ENCODE measurements at places on chromosomes 3 and 15.

- DNase-seq: no peak
These were observed 213.1 kb downstream of the FOXP1 start for GRCh38 chr3:71370467-71370866.

GRCh38 chr3:159062734-159063410 lies 261.0 kb downstream of the MFSD1 start:
- DNase-seq: no peak

DNA sequence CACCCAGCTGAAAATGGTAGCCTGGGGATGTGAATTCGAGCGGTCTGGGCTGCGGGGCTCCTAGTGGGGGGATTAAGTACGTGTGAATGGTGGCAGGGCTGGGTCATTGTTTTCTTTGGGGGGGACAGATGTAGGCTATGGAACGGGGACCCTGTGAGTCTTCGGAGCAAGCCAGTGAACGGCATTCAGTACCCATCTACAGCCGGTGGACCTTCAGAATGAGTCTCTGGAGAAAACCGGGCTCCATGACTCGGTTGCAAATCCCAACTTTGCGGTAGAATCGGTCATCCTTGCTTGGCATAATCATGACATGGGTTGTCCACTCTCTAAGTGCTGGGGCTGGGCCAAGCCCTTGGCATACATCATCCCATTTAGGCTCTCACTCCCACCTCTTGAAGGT lies 7.2 kb upstream of the EOMES start:
- no peak for DNase-seq

DNA sequence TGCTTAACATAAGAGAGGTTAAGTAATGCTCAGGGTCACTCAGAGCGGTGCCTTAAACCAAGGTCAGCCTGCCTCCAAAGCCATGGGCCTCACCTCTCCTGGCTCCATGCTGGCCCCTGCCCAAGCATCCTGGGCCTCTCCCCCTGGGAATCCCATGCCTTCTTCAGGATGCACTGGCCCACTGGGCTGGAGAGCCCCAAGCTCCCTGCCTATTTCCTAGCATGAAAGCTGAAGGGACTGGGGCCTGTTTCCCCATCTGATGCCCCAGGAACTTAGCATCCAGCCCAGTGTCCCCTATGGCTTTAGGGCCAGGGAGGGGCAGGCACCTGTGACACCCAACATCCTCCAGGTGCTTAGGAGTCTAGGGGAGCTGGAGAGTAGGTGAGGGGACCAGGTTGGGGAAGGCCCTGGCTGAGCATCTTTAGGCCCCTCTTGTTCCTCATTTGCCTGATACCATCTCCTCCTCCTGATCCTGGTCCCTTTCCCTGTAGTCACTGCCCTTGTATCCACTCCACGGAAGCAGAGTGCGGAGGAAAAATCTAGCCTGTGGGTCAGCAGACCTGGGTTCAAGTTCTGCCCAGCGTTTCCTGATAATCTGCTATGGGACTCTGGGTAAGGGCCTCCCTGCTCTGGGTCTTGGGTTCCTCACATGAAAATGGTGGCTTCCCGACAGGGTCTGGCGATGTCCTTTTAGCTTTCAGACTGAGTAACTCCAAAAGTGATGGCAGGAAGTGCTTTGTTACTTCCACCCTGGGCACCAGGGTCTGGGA lies 28.6 kb downstream of the EHD4 start:
- no peak for DNase-seq

GRCh38 chr3:172031996-172032395 lies 7.4 kb upstream of the FNDC3B start:
- no peak for DNase-seq

GRCh38 chr15:24957691-24958090 lies 2.9 kb downstream of the SNRPN start:
- no peak for DNase-seq

DNA sequence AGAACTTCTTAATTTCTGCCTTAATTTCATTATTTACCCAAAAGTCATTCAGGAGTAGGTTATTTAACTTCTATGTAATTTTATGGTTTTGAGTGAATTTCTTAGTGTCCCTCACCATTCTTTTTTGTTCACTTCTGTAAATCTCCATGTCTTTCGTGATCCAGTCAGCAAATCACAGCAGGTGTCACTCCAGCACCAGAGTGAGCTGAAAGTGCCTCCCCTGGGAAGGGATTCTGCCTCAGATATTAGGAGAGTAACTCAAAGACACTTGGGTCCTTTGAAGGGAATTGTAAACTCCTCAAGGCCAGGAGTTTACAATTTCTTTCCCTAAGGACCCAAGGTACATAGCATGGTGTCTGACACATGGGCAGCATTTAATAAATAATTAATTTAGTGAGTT lies 207.6 kb upstream of the AZI2 start:
- no peak for DNase-seq

DNA sequence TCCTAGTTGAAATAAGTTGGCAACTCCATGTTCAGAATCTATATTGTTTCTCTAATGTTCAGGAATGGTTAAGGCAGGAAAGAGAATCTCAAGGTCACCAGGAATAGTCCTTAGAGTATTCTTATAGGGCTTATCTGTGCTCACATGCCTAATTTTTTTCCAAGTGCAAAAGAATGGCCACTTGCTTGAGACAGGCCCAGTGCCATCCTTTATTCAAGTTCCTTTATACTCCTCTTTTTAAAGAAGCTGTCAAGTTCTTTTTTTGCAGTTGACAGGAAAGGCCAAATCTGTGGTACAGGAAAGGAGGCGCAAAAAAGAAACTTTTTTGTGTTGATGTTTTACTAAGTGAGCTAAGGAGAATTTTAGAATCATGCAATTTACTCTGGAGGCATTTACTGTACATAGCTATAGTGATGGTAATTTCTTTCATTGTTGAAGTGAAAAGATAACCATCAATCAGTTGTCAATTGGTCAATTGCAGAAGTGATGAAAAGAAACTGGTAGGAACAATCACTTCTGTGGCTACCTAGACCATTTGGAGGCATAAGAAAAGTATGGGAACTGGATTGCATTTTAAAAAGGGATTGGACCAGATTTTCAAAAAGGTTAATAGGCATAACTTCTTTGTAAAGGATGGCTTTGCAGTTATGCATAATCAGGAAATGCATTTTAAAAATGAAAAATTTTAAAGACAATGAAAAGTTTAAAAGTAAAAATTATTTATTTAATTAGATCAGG lies 102.5 kb upstream of the SOX2 start:
- no peak for DNase-seq

DNA sequence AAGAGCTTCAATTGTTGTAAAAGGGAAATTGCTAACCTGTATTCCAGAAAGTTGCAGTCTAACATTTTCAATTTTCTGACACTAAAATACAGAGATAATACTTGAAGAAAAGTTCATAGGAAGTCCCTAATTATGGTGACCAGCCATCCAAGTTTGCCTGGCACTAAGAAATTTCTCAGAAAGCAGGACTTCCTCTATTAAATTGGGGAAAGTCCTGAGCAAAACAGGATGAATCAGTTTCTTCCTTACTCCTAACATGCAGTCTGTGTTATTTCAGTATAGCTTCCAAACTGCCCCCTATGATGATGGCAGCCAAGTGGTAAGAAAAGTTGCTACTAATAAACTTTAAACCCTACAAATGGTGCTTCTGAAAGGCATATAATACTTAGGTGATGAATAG lies 133.5 kb upstream of the SGO1 start:
- DNase-seq: no peak

DNA sequence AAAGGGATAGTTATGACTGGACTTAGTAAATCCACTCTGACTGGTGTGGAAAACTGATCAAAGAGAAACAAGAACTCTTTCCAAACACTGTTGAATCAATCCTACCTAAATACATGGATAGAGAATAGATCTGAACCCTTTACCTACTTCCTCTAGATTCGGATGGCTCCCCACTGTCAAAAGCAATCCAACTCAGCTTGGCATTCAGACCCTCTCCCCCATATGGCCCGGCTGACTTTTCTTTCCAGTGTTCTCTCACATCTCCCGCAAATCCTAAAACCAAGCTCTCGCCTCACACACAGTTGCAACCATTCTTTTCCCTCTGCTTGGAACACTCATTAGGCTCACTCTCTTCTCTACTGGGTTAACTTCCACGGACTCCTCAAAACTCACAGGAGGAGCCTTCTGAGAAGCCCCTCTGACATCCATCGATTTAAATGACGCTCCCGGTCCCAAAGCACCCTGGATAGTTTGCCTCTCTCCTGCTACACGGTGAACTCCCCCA lies 639 bp downstream of the SPICE1 start:
- DNase-seq: no peak

- DNase-seq: no peak
These were observed 636.8 kb downstream of the MECOM start for GRCh38 chr3:169026543-169027182.

- no peak for DNase-seq
These were observed 3.2 kb downstream of the NEIL1 start for GRCh38 chr15:75349851-75350588.

DNA sequence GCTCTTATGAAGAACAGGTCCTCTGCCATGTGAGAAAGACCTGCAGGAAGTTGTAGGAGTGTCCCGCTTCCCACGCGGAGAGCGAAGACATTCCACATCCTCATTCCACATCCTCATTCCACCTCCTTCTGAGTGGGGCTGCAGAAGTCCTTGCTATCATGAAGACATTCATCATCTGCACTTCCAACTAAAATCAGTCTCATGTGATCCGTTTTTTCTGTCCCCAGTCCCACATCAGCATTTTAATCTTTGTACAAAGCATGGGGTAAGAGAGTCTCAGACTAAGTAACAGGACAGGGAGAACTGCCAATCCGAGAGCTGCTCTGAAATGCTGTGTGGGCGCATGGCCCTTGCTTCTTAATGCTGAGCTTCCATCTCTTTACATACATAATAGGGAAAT lies 227.2 kb downstream of the RSRC1 start:
- no peak for DNase-seq

- DNase-seq: no peak
These were observed 22.7 kb upstream of the IREB2 start for GRCh38 chr15:78415284-78415683.

- no peak for DNase-seq
These were observed 65.7 kb downstream of the SLC12A8 start for GRCh38 chr3:125146626-125147490.

DNA sequence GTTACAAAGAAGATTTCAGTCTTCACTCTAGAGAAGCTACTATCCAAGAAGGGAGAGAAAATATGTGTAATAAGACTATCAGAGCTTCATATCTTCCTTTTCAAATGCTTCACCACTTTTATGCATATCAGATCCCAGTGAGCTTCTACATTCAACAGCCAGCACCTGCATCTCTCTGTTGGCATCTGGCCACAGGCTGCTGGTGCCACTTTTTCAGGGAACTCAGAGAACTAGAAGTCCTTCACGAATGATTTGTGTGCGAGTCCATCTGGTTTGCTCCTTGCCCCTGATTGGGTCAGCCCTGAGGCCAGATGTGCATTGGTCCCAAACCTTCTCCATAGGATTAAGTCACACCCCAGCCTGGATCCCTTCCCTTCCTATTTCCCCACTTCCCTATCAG lies 22.1 kb downstream of the SNTN start:
- DNase-seq: no peak

All from anterior cingulate cortex (tissue), 58 donors.